ENCODE measurements at places on chromosomes 1 and 21.

DNA sequence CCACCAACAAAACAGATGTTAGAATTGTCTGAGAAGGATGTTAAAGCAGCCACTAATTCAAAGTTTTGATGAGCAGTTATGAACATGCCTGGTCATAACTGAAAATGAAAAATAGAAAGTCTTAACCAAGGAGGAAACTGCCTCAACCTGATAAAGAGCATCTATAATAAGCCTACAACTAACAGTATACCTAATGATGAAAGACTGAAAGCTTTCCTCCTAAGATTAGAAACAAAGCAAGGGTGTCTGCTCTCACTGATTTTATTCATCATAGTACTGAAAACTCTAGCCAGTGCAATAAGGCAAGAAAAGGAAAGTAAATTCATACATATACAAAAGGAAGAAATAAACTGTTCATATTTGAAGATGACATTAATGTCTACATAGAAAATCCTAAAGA is 82.0 kb downstream of the KCNK1 start:
- DNase-seq, result no peak

DNA sequence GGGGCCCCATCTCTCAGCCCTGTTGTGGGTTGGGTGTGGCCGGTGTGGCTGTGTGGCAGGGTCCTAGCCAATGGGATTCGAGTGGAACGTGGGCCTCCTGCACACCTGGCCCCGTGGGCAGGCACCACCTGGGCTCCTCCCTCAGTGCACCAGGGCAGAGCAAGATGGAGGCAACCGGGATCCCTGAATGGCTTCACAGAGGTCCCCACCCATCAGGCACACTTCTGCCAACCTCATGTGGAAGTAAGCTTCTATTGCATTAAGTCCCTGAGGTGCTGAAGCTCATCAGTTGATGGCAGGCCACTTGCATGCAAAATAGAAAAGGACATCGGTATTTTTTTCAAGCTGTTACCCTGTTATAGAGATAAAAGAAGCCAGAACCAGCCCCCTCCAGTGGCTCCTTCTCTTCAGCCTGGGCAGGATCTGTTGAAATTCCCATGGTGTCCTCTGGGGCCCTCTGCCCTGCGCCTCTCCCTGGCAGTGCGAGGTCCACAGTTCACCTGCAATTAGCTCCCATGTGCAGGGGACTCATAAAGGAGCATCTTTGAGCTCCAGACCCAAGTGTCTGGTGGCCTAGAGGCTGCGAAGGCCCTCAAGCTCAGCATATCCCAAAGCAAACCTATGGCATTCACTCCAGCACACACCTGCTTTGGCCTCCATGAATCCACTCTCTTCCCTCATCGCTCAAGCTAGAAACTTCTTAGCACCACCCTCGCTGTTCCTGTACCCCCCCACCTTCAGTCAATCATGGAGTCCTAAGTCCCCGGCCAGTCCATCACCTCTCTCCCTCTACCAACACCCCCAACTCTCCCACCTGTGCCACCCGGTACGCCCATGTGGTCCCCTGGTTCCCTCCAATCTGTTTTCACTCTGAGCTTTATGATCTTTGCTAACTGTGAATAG is 2.1 kb upstream of the SLC45A1 start:
- DNase-seq, result no peak

DNA sequence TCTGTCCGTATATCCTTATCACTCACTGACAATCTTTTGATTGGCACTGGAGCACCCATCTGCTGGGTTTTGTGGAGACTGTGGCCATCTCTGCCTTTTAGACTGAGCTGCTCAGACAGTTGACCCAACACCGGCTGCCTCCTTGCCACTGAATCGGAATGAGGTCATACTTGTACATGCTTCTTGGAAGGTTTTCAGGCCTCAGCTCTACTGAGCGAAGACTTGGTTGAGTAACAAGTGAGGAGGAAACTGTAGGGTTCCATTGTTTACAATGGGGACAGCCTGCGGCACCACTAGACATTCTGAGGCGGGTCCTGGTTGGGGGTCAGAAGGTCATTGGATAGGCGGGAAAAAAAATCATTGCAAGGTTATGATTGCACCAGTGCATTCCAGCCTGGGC is 320.3 kb downstream of the KIF26B start:
- peak; percentile 10 for DNase-seq

- no peak for DNase-seq
Observed at GRCh38 chr1:191671236-191671635, 487.0 kb upstream of the RGS18 start.

- DNase-seq, result peak; percentile 36
Observed at GRCh38 chr1:67372136-67372535, 58.1 kb downstream of the SERBP1 start.

GRCh38 chr1:226649780-226650179 is 89.3 kb downstream of the ITPKB start:
- DNase-seq, result no peak

DNA sequence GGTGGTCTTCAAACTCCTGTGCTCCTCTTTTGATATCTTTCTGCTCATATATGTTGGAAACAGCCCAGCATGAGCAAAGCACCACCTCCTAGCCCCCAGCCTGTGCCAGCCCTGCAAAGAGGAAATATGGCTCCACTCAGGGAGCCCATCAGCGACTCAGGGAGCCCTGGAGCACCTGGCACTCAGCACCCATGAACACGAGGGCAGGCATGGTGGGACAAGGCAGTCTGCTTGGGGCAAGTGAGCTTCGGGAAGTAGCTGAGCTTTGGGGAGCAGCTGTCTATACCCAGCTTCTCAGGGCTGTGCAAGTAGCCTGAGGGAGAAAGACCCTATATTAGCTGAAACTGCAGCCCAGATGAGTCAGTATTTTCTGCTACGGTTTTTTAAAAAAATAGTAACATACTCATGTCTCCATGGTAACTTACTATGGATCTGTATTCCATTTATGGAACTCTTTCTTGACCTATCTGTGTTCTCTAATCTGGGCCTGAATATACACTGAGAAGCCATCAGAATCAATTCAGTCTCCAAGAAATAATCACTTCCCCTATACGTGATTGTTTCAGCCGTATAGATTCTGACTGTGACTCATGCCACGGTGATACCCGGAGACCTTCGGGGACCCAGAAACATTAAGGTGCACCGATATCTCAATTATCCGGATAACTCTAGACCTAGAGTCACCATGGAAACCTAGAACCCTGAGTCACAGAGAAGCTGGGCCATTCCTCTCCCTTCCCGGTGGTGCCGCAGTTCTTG is 1.5 kb upstream of the ETS2 start:
- DNase-seq, result no peak

DNA sequence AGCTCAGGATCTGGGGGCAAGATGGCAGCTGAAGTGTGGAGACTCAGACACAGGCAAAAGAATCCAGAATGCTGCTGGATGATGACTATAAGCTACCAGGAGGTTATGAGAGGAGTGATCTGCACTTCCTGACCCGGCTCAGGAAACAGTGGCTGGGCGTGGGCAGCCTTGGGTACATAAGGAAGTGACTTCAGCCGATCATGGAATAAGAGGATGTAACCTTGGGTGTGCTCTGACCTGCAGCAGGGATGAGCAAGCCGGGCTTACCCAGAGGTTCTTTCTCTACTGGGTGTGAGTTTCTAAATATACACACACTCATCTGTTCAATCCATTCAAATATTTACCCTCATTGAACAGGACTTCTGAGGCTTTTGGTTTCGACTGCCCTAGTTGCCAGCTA is 62.7 kb downstream of the CD34 start:
- DNase-seq, result no peak

Measured in T1000 (cell line).